ENCODE measurements at places on chromosomes 2 and 18.
A peak's percentile ranks its signal among the peaks of the same experiment; 100 is the strongest.

DNA sequence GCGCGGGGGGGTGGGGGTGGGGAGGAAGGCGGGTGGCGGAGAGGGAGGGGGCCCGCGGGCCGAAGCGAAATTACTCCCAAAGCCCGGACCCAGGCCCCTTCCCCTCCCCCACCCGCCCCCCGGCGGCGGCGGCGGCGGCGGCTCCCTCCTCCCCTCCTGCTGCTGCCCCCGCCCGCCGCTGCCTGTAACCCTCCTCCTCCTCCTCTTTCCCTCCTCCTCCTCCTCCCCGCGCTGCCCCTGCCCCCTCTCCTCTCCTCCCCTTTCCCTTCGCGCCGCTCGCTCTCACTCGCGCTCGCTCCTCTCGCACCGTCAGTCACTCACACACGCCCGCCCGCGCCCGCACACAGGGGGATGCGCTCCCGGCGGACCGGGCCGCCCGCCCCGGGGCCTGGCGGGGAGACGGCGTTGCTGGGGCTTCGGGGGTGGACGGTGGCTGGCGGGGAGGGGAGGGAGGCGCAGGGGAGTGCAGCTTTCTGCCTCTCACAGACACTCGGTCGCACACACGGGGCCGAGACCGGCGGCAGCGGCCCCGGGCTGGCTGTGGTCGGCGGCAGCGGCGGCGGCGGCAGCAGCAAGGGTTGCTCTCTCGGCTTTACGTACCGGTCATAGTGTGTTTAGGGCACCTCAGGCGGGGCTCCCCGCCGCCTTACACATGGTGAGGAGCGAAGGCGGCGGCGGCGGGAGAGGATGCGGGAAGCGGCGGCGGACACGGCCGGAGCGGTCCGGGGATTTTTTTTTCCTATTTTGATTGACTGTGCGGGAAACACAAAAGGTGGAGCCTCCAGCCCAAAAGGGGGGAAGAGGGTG lies 405 bp downstream of the SP3 start:
- peak; percentile 56 for DNase-seq

- no peak for DNase-seq
Observed at GRCh38 chr2:234932591-234933168, 19.1 kb upstream of the SH3BP4 start.

DNA sequence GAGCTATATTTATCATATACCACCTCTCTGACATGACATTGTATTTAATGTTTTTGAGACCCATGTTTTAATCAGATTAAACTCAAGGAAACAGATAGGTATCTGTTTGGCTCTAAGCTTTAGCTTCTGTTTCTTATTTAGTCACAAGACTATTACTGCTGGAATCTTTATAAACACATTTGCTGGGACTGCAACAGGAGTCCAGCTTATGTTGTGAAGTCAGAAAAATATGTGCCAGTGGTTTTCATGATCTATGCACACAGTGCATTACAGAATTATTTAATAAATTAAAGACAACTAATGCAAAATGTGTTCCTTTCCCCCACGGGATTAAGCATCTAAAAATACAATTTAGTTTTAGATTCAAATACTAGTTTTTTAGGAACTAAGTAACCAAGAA lies 338.9 kb downstream of the ZEB2 start:
- DNase-seq: no peak

GRCh38 chr2:203585516-203585915 lies 50.4 kb upstream of the RAPH1 start:
- no peak for DNase-seq

DNA sequence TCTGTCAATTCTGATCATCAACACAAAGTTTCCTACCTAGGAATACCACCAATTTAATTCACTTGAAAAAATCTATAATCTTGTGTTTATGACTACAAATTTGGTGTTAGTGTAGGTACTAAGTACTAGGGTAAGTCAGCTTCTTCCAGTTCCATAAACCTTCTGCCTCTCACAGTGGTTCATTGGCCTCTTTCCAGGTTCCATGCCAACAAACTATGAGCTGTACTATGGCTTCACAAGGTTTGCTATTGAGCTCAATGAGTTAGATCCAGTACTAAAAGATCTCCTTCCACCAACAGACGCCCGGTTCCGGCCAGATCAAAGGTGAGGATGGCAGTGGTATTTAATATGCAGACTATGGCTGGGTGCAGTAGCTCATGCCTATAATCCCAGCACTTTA lies 58.8 kb downstream of the PRKRA start:
- DNase-seq: no peak
